ENCODE measurements at places on chromosomes 5 and 9. TPM values are rescaled to one million over a fixed set of nuclear protein-coding genes. Genes with fewer than 3 reads are reported as not detected.
A peak's percentile ranks its signal among the peaks of the same experiment; 100 is the strongest.

DNA sequence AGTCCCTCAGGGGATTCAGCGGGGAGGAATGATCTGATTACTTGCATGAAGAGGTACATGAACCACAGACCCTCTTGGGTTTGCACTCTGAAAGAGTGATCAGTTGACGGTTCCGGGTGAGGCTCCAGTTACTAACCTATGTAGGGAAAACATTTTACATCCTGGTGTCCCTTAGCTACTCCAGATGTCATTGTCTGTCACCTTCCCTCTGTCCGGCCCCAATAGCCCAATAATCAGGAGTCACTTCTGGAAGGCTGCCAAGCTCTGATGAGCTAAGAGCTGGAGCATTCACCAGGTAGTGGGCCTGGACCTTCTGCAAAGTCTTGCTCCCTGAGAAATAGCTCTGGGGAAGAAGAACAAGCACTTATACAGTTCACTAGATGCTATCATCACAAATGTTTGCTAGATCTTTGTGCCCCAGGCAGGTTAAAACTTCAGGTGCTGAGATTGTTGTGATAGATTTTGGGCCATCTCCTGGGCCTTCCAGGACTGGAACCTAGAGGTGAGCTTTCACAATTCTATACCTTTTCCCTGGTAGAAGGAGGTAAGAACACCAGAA, 64.5 kb downstream of the ENTREP1 start:
- no peaks in the 10 kb centered on the region for H3K36me3 ChIP-seq
- no peak overlapping the region for H3K4me3 ChIP-seq
- DNase-seq, result no peak
- no peaks in the 10 kb centered on the region for H3K4me1 ChIP-seq
- no peaks in the 10 kb centered on the region for H3K27me3 ChIP-seq
- H3K27ac ChIP-seq, result no peak overlapping the region

- no peak for DNase-seq
- no peaks in the 10 kb centered on the region for H3K27me3 ChIP-seq
- H3K27ac ChIP-seq, result no peak overlapping the region
- H3K4me1 ChIP-seq, result no peaks in the 10 kb centered on the region
Measured at GRCh38 chr9:31736581-31737179, 647.8 kb upstream of the ACO1 start.

- no peaks in the 10 kb centered on the region for H3K27me3 ChIP-seq
- peaks cover 2% of the 10 kb centered on the region for H3K4me1 ChIP-seq
- no peaks in the 10 kb centered on the region for H3K36me3 ChIP-seq
- H3K4me3 ChIP-seq, result no peak overlapping the region
- H3K27ac ChIP-seq, result no peak overlapping the region
- no peak for DNase-seq
Measured at GRCh38 chr9:136255896-136256890, 10.6 kb upstream of the QSOX2 start.

GRCh38 chr9:90985631-90986030, 184.0 kb downstream of the SYK start:
- no peaks in the 10 kb centered on the region for H3K27me3 ChIP-seq
- H3K4me3 ChIP-seq, result no peak overlapping the region
- peak; percentile 16 for DNase-seq
- no peak overlapping the region for H3K27ac ChIP-seq
- no peaks in the 10 kb centered on the region for H3K4me1 ChIP-seq

DNA sequence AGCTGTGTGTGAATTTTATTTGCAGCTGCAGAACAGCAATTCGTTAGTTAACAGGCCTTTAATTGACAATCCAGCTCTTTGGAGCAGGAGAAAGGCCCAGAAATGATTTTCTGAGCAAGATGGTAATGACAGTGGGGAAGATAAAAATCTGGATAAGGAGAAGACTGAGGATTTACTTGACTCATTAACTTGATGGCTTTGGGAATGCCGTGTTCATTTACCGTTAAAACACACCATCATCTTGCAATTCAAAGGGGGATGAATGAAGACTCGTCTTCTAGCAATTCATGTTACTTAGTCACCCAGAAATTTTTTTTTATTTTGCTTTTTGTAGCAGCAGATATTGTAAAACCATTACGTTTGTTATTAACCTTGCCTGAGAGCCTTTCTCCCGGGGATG, 52.0 kb downstream of the PTTG1 start:
- H3K27ac ChIP-seq, result no peak overlapping the region
- no peak overlapping the region for H3K4me3 ChIP-seq
- no peaks in the 10 kb centered on the region for H3K4me1 ChIP-seq

- H3K4me3 ChIP-seq, result no peak overlapping the region
- no peaks in the 10 kb centered on the region for H3K4me1 ChIP-seq
Measured at GRCh38 chr5:71703941-71704340, 15.1 kb upstream of the CARTPT start.

SLC23A1 gene
- total RNA-seq, result not detected

COMMD10 gene
- 35.8 TPM for total RNA-seq

DNA sequence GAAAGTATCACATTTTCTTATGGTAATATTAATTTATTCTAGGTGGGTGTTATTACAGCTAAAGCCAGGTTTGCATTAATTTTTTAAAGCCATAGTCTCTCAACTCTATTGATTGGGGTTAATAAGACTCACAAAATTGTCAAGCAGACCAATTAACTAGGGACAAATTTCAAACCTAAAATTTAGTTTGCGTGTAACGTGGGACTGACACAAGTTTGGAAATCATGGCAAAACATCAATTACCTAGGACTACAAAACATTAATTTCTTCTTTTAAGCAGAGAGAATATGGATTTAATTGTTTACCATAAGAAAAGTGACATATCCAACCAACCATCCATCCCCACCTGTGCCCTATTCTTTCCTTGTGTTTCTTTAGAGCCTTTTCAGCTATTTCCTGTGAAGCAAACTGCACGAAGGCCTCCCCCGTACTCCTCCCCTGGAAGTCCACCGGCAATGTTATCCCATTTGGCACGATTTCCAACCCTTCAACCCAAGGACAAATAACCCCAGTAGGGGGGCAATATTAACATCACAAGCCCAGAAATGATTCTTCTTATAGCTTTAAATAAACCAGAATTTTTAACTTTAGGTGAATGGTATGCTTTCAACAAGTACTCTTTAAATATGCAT, 4.4 kb downstream of the HNRNPH1 start:
- H3K4me3 ChIP-seq, result peak overlapping the region; percentile 81
- peaks cover 14% of the 10 kb centered on the region for H3K36me3 ChIP-seq
- no peaks in the 10 kb centered on the region for H3K27me3 ChIP-seq
- H3K4me1 ChIP-seq, result peaks cover under 1% of the 10 kb centered on the region
- H3K27ac ChIP-seq, result no peak overlapping the region
- DNase-seq, result no peak

GRCh38 chr5:151179489-151179840, 21.9 kb upstream of the ANXA6 start:
- peaks cover 3% of the 10 kb centered on the region for H3K27me3 ChIP-seq
- H3K27ac ChIP-seq, result no peak overlapping the region
- no peak for DNase-seq
- no peaks in the 10 kb centered on the region for H3K36me3 ChIP-seq
- no peak overlapping the region for H3K4me3 ChIP-seq

DNA sequence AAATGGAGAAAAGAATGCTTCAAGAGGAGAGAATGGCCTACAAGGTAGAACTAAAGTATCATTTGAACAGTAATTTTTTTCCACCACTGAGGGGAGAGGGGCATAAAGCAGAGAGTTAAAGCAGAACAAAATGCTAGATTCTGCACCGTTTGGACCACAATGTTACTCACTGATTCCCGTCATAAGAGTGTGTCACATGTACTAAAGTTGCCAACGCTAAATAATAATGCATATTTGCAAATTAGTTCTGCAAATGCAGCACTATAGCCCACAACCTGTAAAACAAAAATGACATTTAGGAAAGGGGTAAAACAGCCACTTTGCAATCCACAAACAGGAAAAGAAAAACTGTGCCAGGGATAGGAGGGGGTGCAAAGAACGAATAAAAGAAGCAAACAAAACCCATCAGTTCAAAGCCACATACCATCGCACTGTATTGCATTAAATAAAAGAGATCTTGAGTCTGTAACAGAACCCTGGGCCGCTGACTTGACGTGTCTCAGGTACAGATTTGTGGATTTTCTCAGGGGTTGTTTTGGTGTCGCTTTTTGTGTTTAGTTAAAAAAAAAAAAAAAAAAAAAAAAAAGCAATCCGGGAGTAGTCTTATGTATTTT, 7.7 kb upstream of the NFIB start:
- H3K27ac ChIP-seq, result peak overlapping the region; percentile 79
- DNase-seq, result no peak
- H3K4me1 ChIP-seq, result peaks cover 7% of the 10 kb centered on the region
- H3K36me3 ChIP-seq, result no peaks in the 10 kb centered on the region

- no peak overlapping the region for H3K4me3 ChIP-seq
- no peak for DNase-seq
- no peaks in the 10 kb centered on the region for H3K4me1 ChIP-seq
- H3K36me3 ChIP-seq, result no peaks in the 10 kb centered on the region
- no peaks in the 10 kb centered on the region for H3K27me3 ChIP-seq
- H3K27ac ChIP-seq, result no peak overlapping the region
Measured at GRCh38 chr5:179006564-179006963, 11.4 kb upstream of the GRM6 start.

ADAMTS13 gene
- total RNA-seq, result 3.1 TPM
